GM04503 (cell line): ENCODE measurements at places on chromosomes 16 and 17.

GRCh38 chr17:36597226-36597625 lies 4.2 kb upstream of the MRM1 start:
- no peak for DNase-seq

- DNase-seq = no peak
Observed at GRCh38 chr16:67326472-67327309, at the start of the genes KCTD19 and LRRC36. KCTD19 (minus strand) TSS chr16:67326741; CDS start chr16:67326707, 34 bp downstream. LRRC36 (plus strand) TSS chr16:67326815; CDS start chr16:67326863, 48 bp downstream.

DNA sequence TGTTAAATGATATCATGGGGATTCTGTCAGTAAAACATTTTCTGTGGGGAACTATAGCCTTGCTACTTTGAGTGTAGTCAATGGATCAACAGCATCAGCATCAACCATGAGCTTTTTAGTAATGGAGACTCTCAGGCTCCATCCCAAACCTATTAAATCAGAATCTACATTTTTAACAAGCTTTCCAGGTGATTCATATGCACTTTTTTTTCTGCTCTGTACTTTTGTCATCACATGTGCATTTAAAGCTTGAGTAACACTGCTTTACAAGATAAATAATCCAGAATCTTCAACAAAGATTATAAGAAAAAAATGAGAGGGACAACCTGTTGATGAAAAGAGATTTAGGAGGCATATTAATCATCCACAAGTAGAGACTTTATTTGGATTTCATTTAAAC lies 23.5 kb downstream of the NUP93 start:
- no peak for DNase-seq

GRCh38 chr17:50872710-50873424 lies 6.7 kb upstream of the TOB1 start:
- no peak for DNase-seq

DNA sequence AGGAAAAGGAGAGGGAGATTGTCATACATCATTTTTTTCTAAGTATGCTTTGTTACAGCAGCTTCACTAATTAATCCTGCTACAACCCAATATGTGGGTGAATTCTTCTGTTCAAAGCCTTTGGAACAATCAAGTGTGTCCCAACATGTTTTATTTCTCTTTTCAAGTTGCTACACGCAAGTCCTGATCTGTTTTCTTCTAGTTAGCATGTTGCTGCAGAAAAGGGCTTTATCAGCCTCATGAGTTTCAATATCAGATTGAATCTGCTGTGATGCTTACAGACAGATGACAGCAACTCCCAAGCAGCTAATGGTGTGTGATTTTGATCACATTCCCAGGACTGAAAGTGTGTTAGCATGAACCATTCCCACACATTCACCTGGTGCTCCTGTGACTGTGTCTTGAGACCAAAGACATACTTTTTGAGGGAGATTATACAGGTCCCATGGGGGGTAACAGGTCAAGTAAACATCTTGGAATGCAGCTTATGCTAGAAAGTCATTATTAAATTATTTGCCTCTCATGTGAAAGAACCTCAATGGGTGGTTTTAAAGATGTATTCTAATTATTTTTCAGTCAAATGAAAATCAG lies 96.9 kb upstream of the KCNJ16 start:
- DNase-seq = no peak

DNA sequence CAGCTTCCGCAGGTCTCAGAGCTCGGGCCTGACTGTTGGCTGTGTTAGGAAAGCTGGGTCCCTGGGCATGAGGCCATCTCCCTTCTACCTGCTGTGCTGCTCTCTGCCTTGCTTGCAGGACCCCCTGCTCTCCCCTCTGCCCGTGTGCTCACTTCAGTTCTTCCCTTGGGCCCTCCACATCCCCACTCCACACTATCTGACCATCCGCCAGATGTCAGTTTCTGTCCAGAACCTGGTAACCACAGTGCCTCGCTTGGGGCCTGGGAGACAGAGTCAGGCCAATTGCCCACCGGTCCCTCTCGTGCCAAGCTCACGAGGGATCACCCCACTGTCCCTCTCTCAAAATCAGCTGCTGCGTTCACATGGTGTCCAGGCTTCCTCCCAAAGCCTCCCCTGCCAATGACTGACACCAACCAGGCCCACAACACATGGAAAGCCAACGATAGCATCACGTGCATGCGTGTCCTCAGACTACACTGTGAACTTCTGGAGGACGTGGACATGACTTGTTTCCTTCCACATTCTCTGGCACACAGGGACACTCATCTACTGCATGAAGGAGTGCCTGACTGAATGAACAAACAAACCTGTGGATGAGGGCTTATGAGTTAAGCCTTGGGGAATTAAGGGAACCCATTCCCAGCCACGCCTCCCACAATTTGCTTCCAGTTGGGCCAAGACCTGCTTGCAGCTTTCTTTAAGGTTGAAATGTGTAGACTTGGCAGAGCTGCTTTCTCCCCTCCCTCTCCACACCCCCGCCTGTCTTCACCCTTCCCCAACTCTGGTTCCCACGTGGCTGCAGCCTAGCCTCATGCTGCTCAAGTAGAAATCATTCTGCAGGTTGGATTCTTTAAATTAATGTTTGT lies 72.5 kb upstream of the ZNF423 start:
- no peak for DNase-seq

- no peak for DNase-seq
Observed at GRCh38 chr17:48568499-48569239, 9.5 kb downstream of the HOXB4 start.

GRCh38 chr17:63932721-63933120 lies 590 bp upstream of the CD79B start:
- no peak for DNase-seq

DNA sequence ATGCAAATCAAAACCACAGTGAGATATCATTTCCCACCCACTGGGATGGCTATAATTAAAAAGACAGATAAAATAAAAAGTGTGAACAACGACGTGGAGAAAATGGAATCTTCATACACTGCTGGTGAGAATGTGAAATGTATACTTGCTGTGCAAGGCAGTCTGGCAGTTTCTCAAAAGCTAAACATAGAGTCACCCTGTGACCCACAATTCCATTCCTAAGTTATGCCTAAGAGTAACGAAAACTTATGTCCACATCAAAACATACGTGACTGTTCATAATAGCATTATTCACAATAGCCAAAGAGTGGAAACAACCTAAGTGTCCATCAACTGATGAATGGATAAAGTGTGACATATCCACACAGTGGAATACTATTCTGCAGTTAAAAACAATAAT lies 38.1 kb upstream of the VPS4A start:
- DNase-seq = no peak

DNA sequence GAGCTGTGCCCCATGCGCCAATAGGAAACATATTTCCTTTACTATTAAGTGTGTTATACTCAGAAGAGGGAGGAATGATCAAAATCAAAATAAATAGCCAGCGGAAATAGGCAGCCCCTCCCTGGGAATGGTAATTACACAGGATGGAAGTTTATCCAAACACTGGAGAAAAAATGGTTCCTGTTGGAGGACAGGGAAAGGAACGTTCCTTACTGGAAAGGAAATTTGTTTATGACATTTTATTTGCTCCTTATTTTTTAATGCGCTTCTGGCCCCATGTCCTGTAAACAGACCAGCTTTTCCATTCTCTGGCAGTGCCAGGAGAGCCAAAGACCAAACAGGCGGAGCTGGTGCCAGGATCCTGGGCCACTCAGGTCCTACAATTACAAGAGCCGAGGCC lies 273.7 kb downstream of the SOX9 start:
- DNase-seq = no peak

DNA sequence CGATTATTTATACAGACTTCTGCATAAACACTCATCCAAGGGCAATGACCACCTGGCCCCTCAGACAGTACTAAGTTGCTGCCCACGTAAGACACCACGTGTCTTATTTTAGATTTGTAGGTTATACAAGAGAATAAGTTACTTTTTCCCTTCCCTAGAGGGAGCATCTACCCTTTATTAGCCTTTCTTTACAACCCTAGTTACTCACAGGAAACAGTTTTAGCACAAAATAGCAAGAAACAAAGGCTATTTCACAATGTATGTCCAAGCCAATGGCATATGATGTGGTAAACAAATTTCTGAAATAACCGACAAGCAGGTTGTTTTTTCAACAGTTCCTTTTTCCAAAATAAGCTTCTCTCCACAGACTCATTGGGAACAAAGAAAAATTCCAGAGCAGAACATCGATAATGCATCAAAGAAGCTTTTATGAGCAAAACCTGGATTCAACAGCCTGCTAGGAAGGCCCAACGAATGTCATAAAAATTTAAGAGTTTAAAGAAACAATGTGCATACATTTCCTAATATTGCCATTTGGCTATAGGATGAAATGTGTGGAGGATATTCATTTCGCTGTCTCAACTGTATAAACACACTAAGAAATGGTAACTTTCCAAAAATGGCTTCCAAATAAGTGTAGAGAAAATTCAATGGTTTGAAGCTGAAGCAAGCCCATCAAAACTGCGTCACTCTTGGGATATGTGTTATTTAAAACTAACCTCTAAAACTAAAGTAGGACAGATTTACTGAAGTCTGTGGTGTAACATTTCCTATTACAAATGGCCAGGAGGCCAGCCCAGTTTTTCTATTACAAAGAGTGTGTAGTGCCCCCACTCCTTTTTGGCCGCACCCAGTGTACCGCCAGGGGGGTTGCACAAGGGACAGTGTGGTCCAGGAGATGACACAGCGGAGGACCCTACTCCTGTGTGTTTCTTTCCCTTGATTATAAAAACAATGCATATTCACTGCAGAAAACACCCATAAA lies 50.4 kb upstream of the ERN1 start:
- DNase-seq = no peak

- DNase-seq = no peak
Observed at GRCh38 chr17:7423679-7424078, 1.7 kb upstream of the SPEM2 start.
